ENCODE measurements at places on chromosomes 11 and 22.

- peak; percentile 63 for DNase-seq
Observed at GRCh38 chr11:112279901-112280267, 19.2 kb upstream of the PLET1 start.

- DNase-seq = no peak
Observed at GRCh38 chr22:49393526-49393925, 434.1 kb downstream of the BRD1 start.

GRCh38 chr11:90701716-90702115 is 478.9 kb upstream of the CHORDC1 start:
- DNase-seq = no peak

- DNase-seq = no peak
Observed at GRCh38 chr11:31479066-31479465, 30.4 kb downstream of the IMMP1L start.

DNA sequence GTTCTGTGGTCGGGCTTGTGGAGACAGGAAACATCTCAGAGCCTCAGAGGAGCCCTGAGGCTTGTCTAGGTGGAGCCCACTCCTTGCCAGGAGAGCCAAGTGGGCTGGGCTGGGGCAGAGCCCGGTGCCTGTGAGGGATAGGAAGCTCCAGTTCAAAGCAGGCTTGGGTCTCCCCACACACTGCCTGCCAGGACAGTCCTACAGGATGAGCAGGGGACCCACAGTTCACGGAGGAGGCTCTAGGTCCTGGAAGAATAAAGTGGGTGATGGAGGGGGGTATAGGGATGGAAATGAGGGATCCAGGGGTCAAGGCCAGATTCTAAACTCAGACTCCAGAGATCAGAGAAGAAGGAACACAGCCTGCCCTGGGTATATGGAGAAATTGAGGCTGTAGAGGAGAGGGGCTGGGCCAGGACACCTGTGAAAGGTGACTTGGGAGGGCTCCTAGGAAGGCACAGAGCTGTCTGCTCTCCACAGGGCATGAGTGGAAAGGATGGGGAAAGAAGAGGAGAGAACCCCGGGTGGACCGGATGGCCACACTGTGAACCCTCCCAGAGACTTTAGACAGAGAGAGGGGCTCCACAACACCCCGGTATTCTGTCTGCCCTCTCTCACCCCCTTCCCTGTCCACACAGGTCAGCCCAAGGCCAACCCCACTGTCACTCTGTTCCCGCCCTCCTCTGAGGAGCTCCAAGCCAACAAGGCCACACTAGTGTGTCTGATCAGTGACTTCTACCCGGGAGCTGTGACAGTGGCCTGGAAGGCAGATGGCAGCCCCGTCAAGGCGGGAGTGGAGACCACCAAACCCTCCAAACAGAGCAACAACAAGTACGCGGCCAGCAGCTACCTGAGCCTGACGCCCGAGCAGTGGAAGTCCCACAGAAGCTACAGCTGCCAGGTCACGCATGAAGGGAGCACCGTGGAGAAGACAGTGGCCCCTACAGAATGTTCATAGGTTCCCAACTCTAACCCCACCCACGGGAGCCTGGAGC is 7.4 kb downstream of the IGLL5 start:
- DNase-seq = no peak

- DNase-seq = no peak
Observed at GRCh38 chr22:27628891-27629631, 172.5 kb downstream of the MN1 start.

GRCh38 chr22:39559456-39560105 is 11.0 kb upstream of the CACNA1I start:
- no peak for DNase-seq

GRCh38 chr11:22666688-22667439 is 453 bp downstream of the GAS2 start:
- DNase-seq = no peak

DNA sequence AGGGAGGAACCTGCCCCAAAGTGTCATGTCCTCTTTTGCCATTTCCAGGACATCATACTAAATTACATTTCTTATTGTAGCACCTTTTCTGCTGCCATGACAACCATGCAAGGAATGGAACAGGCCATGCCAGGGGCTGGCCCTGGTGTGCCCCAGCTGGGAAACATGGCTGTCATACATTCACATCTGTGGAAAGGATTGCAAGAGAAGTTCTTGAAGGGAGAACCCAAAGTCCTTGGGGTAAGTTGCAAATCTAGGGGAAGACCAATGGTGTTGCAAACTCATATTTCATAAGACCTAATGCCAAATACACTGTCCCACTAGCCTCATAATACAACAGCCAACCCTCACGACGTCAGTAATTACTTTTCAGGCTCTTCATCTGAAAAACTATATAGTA is 11.7 kb downstream of the MS4A4A start:
- no peak for DNase-seq

- DNase-seq = no peak
Observed at GRCh38 chr11:125871391-125872137, 15.9 kb upstream of the HYLS1 start.
